Stimulated activated CD4-positive, alpha-beta T cell treated with anti-CD3 and anti-CD28 coated beads, TNF-alpha, amount 100 ng/mL, for 48 hours (primary cell): ENCODE measurements at places on chromosomes 12 and 14.

GRCh38 chr12:99926511-99927169 lies 58.1 kb downstream of the ANKS1B start:
- DNase-seq, result no peak

GRCh38 chr12:79252358-79253075 lies 387.9 kb downstream of the SYT1 start:
- no peak for DNase-seq

DNA sequence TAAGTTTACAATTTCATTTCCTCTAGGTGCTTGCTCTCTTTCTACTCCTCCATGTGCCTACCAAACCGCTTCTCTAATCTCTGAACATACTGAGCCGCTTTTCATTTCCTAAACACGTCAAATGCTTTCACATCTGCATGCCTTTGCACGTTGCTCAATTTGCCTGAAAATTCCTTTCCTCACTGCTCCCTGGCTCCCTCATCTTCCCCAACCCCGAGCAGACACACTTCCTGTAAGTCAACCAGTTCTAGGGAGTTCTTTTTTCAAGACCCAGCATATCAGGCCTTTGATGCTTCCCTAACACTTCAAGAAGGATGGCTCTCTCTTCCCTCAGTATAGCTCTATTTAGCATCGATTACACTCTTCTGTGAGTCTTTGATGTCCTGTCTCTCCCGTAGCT lies 50.3 kb downstream of the LMO3 start:
- no peak for DNase-seq

- DNase-seq, result no peak
Measured at GRCh38 chr14:105528586-105529318, 2.4 kb downstream of the TMEM121 start.

DNA sequence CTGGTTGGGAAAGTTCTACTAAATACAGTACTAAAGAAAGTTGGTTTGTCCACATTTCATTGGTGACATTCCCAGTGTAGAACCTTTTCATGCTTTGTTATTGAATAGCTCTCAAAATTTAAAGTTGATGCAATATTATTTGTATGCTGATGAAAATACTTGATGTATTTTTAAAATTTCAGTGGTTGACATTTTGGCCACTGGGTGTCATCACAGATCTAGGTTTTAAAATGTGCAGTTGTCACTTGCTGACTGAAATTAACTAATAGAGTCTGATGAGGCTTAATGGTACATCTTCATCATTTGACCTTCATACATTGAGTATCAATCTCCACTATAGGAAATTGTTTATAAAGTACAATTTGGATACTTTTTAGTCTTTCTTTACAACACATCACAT lies 37.1 kb downstream of the CMAS start:
- no peak for DNase-seq
